Stimulated activated naive CD8-positive, alpha-beta T cell treated with anti-CD3 and anti-CD28 coated beads, Interleukin-15, amount 100 ng/mL, for 72 hours (primary cell): ENCODE measurements at places on chromosomes 12 and 14.

DNA sequence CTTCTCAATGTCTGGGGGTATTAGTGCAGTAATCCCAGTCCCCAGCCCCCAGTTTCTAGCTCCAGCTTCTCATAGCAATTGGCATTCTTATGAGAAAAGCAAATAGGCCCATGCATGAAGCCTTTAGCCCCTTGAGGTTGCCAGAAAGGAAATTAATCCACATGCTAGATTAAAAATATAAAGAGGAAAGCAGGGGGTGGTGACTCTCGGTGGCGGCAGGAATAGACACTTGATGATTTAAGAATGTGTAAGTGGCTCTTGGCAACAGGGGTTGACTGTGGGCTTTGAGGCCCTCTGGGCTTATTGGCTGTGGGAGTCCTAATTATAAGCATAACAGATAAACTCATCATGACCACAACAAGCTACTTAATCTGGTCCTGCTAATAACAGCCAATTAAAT is 1367.3 kb upstream of the FLRT2 start:
- DNase-seq, result no peak

DNA sequence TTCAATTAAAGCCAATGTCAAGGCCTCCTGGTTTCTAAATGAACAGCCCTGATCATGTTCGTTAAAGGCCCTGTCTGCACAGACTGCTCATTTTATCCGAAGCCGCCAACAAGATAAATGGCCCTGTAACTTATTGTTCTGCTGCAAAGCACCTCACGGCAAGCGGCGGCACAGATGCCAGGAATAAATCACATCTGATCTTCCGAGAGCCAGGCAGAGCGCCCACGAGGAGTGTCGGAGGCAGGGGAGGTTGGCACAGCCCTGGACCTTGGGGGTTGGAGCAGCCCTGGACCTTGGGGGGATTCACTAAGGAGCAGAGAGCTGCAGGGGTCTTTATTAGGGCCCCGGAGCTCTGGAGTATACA is 110.5 kb downstream of the SCARB1 start:
- no peak for DNase-seq

- DNase-seq, result no peak
Measured at GRCh38 chr12:114588061-114588460, 95.9 kb downstream of the TBX3 start.

- no peak for DNase-seq
Measured at GRCh38 chr14:49584058-49584457, 2.1 kb downstream of the RPS29 start.

- DNase-seq, result no peak
Measured at GRCh38 chr14:100915560-100915959, 12.0 kb upstream of the RTL1 start.

DNA sequence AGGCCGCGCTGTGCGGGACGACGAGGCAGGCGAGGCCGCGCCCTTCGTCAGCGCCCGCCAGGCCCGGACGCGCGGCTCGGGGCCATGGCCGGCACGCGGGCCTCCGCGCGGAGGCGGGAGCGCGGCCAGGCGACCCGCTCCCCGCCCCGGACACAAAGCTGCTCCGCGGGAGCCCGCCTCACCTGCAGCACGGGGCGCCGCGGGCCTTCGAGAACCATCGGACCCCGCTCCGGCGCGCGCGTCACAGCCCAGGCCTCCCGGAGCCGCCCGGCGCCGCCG is 342 bp downstream of the DICER1 start:
- no peak for DNase-seq

DNA sequence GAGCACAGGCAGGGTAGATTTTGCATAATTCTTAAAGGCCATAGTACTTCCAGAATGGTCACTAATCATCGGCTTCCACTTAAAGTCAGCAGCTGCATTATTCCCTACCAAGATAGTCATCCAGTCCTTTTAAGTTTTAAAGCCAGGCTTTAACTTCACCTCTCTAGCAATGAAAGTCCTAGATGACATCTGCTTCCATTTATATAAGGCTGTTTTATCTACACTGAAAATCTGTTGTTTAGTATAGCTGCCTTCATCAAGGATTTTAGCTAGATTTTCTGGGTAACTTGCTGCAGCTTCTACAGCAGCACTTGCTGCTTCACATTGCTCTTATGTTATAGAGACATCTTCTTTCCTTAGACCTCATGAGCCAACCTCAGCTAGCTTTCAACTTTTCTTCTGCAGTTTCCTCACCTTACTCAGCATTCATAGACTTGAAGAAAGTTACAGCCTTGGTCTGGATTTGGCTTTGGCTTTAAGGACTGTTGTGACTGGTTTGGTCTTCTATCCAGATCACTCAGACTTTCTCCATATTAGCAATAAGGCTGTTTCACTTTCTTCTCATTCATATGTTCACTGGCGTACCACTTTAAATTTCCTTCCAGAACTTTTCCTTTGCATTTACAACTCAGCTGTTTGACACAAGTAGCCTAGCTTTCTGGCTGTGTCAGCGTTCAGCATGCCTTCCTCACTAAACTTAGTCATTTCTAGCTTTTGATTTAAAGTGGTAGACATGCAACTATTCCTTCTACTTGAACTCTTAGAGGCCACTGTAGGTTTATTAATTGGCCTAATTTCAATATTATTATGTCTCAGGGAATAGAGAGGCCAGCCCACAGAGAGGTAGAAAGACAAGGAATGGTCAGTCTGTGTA is 209.9 kb upstream of the GARIN2 start:
- no peak for DNase-seq

- DNase-seq, result no peak
Measured at GRCh38 chr14:22485178-22485577, 103.8 kb downstream of the DAD1 start.
